Heart right ventricle (tissue), 16 donors: ENCODE measurements at places on chromosomes 1 and 21. TPM values are rescaled to one million over a fixed set of nuclear protein-coding genes. Genes with fewer than 3 reads are reported as not detected.

GRCh38 chr1:150895618-150896017 lies 8.7 kb downstream of the CTXND2 start:
- H3K27ac ChIP-seq = no peak overlapping the region
- no peak overlapping the region for H3K4me3 ChIP-seq
- H3K36me3 ChIP-seq = no peaks in the 10 kb centered on the region
- H3K4me1 ChIP-seq = no peaks in the 10 kb centered on the region
- no peak for DNase-seq

- H3K4me3 ChIP-seq = peak overlapping the region; percentile 24
- H3K27me3 ChIP-seq = peaks cover 71% of the 10 kb centered on the region
- peaks cover 9% of the 10 kb centered on the region for H3K4me1 ChIP-seq
- H3K27ac ChIP-seq = no peak overlapping the region
Measured at GRCh38 chr1:11690397-11691301, 861 bp upstream of the DRAXIN start.

GRCh38 chr1:76510672-76511557 lies 356.4 kb upstream of the ST6GALNAC5 start:
- no peak overlapping the region for H3K27ac ChIP-seq
- DNase-seq = no peak
- no peaks in the 10 kb centered on the region for H3K27me3 ChIP-seq
- no peaks in the 10 kb centered on the region for H3K36me3 ChIP-seq
- no peak overlapping the region for H3K4me3 ChIP-seq
- H3K4me1 ChIP-seq = no peaks in the 10 kb centered on the region

- H3K27ac ChIP-seq = no peak overlapping the region
- no peak for DNase-seq
- no peaks in the 10 kb centered on the region for H3K27me3 ChIP-seq
- peaks cover 6% of the 10 kb centered on the region for H3K4me1 ChIP-seq
Measured at GRCh38 chr1:225886159-225887029, 2.6 kb downstream of the LEFTY1 start.

DNA sequence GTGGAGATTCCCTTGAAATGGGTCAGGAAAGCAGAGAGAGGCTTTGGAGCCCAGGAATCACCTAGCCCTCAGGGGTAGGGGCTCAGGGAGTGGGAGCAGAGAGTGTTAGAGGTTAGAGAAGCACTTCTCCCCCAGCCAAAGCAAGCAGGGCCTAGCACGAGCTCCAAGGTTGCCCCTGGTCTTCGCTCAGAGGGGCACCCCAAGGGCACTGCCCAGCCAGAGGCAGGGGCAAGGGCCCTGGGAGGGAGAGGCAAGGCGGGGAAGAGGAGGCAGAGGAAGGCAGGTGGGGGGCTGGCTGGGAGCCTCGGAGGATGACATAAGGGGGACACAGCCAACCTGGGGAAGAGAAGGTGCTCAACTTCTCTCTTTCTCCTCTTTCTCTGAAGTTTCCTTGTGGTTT lies 71.9 kb downstream of the CASZ1 start:
- peaks cover 88% of the 10 kb centered on the region for H3K4me1 ChIP-seq
- DNase-seq = no peak
- no peaks in the 10 kb centered on the region for H3K27me3 ChIP-seq
- no peaks in the 10 kb centered on the region for H3K36me3 ChIP-seq
- H3K4me3 ChIP-seq = no peak overlapping the region
- H3K27ac ChIP-seq = peak overlapping the region; percentile 99

Gene CRABP2
- total RNA-seq = not detected

Gene SHISAL2A
- not detected for total RNA-seq

Gene WDR4
- total RNA-seq = 3.7 TPM

Gene C8A
- total RNA-seq = not detected
